Stimulated activated CD4-positive, alpha-beta T cell treated with anti-CD3 and anti-CD28 coated beads, Interleukin-4, amount 100 ng/mL, for 48 hours (primary cell): ENCODE measurements at places on chromosomes 16 and 17.

DNA sequence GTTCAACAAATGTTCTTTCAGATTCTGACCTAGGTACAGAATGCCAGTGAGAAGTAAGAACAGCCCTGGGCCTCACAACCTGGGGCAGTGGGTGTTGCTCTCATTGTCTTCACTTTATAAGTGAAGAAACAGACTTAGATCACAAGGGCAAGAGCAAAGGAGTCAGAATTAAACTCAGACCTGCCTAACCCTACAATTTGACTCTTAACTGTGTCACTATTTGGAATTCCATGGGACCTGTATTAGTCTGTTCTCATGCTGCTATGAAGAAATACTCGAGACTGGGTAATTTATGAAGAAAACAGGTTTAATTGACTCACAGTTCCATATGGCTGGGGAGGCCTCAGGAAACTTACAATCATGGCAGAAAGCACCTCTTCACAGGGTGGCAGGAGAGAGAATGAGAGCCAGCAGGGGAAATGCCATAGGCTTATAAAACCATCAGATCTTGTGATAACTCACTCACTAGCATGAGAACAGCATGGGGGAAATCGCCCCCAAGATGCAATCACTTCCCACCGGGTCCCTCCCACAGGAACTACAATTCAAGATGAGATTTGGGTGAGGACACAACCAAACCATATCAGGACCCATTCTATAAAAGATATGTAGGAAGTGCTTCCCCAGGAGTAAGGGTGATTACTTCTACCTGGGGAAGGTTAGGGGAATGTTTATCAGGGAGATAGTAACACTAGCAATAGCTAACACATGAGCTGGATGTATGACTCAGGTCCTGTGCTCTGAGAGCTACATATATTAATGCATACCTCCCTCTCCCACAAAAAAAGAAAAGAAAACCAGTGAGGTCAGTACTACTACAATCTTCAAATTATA, 270.1 kb downstream of the SOX9 start:
- no peak for DNase-seq

DNA sequence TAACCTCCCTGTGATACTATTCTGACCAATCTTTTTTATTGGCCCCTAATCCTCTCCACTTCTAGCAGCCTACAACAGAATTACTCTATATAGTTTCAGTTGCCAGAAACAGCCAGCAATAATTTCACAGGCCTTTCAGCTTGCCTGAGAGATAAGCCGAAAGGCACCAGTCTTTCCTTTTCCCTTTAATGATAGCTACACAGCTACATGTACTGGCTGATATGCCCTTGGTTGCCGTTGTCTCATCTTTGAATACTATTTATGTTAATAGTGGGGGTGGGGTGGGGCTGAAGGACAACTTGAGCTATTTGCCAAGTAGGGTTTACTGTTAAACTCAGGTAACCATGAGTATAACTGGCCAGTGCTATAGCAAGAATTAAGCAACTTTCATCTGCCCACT, 35.8 kb upstream of the RASL10B start:
- no peak for DNase-seq

DNA sequence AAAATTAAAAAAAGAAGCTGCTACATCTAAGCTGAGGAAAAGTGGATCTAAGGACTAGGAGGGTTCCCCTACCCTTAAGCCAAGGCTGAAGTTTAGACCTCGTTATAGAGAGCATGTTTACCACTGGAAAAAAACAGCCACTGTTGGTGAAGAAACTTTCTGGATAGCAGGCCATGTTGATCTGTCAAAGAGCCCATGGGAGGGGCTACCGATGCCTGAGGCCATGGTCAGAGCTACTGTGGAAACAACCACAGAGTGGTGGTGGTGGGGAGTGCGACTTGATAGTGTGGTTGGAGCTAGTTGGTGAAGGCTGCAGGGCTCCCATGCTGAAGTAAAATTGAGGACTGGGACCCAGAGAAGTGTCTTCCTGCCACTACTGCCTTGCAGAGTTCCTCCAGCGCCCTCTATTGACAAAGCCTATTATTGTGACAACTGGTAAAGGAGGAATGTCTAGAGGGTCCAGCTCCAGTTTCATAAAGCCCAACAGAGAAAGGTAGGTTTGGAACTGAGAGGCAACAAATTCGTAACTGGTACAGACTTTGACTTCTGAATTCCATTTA, 12.7 kb upstream of the FAM20A start:
- no peak for DNase-seq

- DNase-seq, result no peak
Observed at GRCh38 chr16:11133344-11133943, 122.6 kb downstream of the SOCS1 start.

DNA sequence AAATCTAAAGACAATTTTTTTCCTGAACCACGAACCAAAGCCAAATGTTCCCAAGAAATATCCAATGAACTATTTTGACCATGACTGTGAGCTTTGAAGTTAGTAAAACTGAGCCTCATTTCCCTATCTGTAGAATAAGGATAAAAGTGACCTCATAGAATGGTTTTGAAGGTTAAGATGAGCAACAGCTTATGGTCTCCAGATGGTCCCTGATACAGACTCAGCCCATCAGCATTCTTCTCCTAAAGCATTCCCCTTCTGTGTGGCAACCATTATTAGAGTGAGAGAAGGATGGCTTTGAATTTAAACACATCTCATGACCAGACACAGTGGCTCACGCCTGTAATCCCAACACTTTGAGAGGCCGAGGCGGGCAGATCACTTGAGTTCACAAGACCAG, 70.1 kb downstream of the COPRS start:
- DNase-seq, result no peak

DNA sequence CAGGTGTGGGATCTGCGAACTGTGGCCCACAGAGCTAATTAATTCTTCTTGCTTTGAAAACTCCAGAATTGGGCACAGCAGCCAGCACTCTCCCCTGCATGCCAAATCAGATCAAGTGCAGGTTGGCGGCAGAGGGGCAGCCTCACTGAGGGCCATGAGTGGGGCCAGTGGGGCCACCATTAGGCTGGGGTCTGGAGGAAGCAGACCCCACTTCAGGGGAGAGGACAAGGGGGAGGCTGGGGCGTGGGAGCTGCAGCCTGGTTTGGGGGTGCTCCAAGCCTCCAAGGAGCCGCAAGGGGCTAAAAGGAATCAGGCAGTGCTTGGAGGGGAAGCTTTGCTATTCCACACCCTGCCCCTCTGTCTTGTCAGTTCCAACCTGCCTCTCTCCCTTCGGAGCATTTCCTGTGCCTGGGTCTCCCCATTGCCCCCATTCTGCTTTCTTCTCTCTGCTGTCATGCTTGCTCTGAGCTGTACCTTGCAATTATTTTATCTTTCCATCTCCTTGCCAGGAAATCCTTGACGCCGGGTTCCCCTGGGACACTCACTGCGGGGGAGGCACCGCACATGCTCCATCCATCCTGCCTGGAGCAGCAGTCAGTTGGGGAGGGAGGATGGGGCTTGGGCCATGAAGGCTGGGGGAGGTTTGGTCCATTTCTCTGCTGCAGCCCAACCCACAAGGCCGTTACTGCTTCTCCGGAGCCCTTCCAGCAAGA, 3.3 kb upstream of the ABCC3 start:
- no peak for DNase-seq

DNA sequence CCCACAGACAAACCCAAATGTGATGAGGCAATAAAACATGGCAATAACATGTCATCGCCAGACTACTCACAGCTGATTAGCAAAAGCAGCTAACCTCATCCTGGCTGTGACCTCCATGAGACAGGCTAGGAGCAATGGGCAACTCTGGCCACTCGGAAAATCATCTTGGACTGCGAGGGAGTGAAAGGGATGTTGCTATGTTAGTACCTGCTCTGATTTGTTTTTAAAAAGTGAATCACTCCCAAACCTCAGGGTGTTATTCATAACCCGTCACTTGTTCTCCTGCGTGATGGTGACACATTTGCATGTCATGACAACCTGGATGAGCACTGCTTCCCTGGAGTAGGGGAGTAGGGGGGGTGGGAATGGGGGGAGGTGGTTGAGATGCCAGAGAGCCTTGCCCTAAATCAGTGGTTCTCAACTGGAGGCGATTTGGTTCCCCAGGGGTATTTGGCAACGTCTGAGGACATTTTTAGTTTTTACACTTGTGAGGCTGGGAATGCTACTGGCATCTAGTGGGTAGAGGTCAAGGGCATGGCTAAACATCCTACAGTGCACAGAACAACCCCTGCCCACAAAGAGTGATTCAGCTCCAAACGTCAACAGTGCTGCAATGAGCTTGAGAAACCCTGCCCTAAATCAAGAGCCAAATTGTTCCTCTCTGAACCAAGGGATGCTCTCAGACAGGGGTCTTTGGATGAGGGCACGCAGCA, 241.7 kb downstream of the SOX9 start:
- no peak for DNase-seq
